ENCODE measurements at places on chromosomes 5 and 9.

DNA sequence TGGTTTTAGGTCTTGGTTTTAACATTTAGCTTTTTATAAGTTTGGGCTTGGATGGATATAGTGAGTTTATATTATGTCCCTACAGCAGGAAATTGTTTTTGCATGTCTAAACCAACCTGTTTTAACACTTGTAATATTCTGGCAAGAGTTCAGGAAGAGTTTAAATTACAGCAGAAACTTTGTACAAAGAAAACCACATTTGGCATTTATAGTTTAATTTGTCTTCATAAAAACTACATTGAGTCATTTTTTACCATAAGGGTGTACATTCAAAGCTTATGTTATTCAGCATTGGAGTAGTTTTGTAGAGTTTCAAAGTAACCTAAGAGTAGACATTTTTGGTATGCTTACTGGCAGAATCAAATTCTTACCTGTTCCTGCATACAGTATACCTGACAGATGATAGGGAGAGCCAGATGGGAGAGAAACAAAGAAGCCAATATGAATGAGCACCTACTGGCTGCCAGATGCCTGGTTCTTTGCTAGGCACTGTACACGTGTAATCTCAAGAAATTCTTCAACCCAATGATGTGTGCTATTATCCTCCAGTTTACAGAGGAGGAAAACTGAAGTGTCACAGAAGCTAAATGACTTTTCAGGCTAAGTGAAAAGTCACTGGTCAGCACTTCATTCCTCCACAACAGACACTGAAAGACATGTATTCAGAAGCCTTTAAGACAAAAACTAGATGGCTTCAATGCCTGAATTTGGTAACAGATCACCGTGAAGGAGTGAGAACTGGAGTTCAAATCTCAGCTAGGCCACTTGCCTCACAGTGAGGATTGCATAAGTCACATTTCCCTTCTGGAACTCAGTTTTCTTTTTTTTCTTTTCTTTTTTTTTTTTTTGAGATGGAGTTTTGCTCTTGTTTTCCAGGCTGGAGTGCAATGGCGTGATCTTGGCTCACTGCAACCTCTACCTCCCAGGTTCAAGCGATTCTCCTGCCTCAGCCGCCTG, 25.9 kb upstream of the ECM2 start:
- DNase-seq = no peak

- no peak for DNase-seq
Measured at GRCh38 chr5:133309984-133310621, 258.3 kb downstream of the HSPA4 start.

DNA sequence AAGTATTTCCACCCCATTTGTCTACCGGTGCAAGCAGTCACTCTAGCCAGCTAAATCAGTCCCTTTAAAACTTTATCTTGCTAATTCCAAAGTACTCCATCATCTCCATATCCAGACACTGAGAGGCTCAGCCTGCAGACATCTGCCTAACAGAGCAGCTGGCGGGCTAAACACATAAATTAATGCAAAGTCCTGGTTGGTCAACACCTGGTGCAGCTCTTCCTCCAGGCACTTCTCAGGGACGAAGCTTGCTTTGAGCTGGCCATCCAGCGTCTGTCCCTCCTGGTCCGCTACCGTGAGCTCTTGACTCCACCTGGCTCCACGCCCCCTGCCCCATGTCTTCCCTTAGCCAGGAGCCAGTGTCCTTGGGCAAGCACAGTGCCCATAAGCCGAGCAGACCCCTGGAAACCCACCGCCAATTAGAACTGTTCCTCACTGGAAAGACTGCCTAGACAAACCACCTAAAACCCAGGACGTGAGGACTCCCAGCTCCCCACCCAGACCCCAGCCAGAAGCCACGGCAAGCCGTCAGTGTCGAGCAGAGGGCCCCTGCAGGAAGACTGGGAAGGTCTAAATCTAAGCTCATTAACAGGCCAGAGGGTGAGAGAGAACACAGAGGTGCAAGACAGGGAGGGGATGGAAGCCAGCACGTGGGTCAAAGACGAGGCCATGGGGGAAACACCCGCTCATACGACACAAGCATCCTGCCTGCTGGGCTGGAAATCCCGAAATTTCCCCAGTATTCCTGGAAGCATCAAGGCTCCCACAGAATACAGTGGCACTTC, 120.0 kb downstream of the COL23A1 start:
- no peak for DNase-seq

DNA sequence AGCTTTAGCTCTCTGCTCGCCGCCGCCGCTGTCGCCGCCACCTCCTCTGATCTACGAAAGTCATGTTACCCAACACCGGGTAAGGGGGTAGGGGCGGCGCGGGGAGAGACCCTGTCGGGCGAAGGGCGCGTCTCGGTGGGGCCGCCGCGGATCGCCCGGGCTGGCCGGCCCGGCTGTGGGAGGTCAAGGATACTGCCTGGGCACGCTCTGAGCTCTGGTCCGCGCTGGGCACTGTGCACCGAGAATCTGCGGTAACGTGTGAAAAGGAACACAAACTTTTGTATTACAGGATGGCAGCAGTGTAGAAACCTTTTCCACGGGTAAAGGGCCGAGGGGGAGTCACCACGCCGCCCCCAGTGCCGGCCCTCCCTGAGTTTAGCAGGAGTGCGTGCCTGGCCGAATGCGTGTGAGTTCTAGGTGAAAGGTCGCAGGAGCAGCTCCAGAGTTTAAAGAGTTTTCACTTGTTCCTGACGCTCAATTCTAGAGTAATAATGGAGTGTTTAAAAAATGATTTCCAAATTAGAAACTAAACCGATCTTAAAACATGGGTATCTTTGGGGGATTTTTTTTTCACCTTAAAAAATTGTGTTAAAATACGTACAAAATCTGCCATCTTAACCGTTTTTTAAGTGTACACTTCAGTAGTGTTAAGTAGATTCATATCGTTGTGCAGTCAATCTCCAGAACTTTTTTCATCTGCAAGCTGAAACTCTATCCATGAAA, at the start of gene HSDL2:
TSS of gene HSDL2 (plus strand) at position 7 of the 723 bp plus-strand sequence. CDS start at position 63, 56 bp downstream.
- peak; percentile 3 for DNase-seq

DNA sequence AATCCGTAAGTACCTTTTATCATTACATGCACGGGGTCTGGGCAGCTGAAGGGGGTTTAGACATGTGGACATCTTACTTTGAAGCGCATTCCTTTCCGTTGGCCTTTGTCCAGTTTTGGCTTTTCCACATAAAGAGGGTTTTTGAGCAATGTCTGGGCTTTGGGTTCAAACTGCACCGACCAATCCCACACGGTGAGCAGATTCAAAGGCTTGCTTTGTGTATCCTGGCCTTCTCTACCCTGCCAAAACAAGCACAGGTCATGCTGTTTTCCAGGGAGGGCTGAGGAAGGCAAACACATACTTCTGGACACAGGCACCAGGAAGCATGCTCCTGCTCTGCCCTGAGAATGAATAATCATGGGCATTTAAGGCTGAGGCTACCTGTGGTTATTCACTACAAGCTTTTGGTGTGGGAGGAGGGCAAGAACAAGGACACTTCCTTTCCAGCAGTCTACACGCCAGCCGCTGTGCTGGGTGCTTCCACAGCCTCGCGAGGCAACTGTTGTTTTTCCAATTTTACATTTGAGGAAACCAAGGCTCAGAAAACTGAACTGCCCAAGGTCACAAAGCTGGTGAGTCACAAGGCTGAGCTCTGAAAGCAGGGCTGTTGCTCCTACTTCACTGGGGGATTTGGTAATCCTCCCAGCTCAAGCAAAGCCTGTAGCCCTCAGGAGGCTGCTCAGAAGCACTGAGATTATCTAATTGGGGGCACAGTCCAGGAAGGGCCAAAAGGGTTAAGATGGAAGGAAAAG, 59.8 kb upstream of the GOLPH3 start:
- DNase-seq = no peak

DNA sequence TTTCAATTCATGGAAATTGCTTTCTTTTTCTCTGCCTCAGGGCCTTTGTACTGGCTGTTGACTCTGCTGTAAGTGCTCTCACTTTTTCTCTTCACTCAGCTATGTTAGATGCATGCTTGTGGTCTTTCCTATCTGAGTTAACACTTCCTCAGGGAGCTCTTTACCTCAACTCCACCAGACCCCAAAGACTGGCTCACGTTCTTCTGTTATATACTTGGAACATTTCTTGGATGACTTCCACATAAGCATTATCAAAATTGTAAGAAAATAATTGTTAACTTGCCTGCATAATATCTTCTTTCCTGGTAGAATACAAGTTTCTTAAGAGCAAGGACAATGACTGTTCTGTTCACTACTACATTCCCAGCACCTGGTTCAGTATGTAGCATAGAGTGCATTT, 455.9 kb downstream of the EBF1 start:
- DNase-seq = no peak
